ENCODE measurements at places on chromosomes 13 and 19.

DNA sequence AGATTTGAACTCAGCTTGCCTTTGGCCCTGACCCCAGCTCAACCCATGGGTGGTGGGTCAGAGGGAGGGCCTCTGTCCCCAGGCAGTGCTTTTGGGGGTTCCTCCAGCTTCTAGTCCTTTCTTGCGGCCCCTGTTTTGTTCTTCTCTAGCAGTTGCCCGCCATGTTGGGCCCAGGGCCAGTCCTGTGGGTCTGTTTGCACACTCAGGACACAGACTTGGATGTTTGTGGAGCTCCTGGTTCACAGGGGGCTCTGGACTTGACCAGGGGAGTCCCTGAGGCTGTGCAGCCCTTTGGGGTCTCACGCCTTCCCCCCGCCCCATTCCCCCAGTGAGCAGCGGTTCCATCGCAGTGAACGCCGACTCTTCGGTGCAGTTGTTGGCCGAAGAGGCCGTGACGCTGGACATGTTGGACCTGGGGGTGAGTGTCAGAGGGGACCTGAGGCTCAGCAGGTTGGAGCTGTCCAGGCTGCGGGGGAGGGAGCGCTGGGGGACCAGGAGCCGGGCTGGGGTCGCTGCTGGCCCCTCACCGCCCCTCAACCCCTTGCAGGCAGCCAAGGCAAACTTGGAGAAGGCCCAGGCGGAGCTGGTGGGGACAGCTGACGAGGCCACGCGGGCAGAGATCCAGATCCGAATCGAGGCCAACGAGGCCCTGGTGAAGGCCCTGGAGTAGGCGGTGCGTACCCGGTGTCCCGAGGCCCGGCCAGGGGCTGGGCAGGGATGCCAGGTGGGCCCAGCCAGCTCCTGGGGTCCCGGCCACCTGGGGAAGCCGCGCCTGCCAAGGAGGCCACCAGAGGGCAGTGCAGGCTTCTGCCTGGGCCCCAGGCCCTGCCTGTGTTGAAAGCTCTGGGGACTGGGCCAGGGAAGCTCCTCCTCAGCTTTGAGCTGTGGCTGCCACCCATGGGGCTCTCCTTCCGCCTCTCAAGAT is 2.5 kb downstream of the ATP5F1D start:
- peak; percentile 88 for DNase-seq

- DNase-seq: no peak
Measured at GRCh38 chr13:67971291-67971690, 741.2 kb upstream of the PCDH9 start.

GRCh38 chr19:16541526-16542044 is 652 bp downstream of the CHERP start:
- DNase-seq: no peak

- no peak for DNase-seq
Measured at GRCh38 chr19:45348367-45349125, 8.0 kb downstream of the KLC3 start.

GRCh38 chr13:52723181-52723580 is 16.4 kb downstream of the CNMD start:
- DNase-seq: no peak

DNA sequence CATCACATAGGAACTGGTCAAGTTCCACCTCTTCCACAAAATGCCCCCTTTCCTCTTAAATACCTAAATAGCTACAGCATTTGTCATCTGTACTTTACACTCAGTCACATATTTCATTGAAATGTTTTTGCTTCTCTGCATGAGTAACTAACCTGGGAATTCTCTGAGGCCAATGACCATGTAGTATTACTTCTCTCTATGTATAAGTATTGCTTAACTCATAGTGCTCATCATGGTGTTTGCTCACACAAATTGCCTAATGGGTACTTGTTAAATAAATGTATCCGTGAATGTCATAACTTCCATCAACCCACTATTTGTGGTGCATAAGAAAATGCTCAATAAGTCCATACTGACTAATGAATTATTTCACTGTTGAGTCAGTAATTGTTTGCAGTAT is 115.5 kb downstream of the FGF14 start:
- DNase-seq: no peak

- DNase-seq: no peak
Measured at GRCh38 chr13:98500963-98501421, 75.9 kb downstream of the STK24 start.

- DNase-seq: no peak
Measured at GRCh38 chr13:113109151-113110047, 3.8 kb downstream of the F7 start.

- no peak for DNase-seq
Measured at GRCh38 chr19:5487222-5487621, 32.0 kb downstream of the ZNRF4 start.

GRCh38 chr13:109728061-109728460 is 58.3 kb downstream of the IRS2 start:
- DNase-seq: no peak

DNA sequence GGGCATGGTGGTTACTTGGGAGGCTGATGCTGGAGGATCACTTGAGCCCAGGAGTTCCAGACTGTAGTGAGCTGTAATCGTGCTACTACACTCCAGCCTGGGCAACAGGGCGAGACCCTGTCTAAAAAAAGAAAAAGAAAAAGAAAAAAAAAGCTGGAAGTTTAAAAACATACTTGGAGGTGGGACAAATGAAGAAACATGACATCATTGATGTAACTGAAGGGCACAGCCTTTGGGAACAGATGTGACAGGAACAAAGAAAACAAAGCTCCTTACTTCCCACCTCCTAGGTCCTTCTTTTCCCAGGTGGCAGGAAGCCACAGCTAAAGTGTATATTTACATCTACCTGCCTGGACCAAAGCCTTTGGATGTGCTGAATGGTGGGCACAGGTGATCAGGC is 1.9 kb downstream of the PEX11G start:
- no peak for DNase-seq

DNA sequence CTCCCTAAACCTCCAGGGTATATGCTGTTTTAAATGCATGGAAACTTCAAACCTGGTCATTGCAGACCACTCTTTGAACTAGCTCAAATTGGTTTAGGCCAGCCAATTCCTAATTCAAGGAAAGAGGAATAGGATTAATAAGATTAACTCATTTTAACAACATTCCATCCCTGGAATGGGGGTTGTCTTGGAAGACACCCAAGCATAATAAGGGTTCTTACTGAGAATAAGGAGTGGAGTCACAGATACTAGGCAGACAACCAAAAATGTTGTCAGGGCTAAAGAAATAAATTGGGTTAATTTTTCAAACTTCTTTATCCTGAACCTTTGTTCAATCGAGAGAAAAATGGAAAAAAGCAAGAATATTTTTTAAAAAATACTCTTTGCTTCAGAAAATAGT is 186.2 kb downstream of the PCDH9 start:
- no peak for DNase-seq

DNA sequence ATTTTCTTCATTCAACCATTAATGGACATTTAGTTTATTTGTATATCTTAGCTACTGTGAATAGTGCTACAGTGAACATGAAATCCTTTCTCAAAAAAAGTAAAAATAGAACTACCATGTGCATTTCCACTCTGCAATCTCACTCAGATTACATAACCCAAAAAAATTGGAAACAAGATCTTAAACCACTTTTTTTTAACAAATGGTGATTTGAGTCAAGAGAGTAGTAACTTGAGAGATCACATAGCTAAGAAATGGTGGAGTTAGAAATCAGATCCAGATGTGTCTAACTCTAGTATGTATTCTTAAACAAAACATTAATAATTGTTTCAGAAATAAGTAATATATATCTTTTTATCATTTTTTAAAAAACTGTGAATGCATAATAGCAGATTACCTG is 318.3 kb upstream of the SGCG start:
- no peak for DNase-seq

DNA sequence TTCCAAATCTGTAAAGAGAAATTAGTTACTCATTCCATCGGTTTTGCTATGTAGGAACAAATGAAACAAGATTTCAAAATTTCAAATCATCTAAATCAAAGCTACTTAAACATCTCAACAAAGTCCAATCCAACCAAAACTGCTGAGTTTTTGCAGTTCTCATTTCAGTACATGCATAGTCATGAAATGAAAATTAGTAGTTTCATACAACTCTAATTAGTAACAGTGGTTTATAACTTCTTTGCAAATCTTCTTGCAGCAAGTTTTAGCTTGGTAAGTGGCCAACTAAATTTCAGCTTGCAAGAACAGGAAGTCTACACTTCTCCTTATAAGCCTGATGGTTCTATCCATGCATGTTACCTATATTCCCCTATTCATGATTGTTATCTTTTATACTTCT is 75.6 kb downstream of the SPRY2 start:
- DNase-seq: no peak

DNA sequence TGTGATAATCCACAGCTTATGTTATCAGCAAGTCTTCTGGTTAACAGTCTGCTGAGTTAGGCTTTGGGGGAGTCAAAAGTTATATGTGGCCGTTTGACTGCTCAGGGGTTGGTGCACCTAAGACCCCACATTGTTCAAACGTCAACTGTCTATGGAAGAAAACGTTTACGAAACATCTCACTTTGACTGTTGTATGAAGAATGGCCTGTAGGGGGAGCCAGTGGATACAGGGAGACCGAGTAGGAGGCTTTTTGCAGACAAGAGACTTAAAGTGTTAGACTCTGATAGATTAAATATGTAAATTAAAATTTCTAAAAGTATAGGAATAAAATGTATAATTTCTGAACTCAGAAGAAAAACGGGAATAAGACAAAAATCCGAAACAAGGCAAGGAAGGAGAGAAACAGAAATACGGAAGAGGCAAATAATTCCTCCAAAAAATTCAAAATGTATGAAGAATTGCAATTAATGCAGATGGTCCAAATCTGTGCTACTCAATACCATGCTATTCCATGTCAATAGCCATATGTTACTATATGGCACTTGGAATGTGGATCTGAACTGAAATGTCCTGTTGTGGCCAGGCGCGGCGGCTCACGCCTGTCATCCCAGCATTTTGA is 37.8 kb downstream of the TNFSF14 start:
- DNase-seq: peak; percentile 86

- DNase-seq: no peak
Measured at GRCh38 chr19:19214892-19215291, 3.1 kb downstream of the NCAN start.

- no peak for DNase-seq
Measured at GRCh38 chr13:36344173-36344572, 2.0 kb downstream of the SPART start.

All from CD8-positive, alpha-beta T cell (primary cell).